ENCODE measurements at places on chromosomes 11 and 22.

DNA sequence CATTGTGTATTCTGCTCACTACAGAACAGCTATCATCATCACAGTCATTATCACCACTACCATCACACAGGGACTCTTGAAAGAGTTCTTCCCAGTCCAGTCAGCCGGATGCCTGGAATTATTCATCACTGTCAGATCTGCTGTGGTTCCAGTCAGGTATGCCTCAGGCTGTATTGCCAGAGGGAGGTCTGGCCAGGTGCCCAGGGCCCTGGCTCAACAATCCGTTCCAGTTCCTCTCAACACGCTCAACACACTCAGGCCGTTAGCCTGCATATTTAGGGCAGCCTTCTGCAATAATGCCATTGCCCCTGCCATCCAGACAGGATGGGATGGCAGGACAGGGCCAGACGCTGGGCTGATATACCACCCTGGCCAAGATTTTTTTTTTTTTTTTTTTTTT lies 28.6 kb upstream of the RASL10A start:
- no peak for DNase-seq

DNA sequence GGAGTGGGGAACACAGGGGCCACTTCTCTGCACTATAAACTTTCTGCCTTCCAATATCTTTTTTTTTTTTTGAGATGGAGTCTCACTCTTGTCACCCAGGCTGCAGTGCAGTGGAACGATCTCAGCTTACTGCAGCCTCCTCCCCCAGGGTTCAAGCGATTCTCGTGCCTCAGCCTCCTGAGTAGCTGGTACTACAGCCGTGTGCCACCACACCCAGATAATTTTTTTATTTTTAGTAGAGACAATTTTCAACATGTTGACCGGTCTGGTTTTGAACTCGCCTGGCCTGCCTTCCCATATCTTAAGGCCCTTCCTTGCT lies 1.7 kb downstream of the SLC3A2 start:
- DNase-seq: no peak

GRCh38 chr11:129090056-129090455 lies 102.1 kb downstream of the ARHGAP32 start:
- no peak for DNase-seq

DNA sequence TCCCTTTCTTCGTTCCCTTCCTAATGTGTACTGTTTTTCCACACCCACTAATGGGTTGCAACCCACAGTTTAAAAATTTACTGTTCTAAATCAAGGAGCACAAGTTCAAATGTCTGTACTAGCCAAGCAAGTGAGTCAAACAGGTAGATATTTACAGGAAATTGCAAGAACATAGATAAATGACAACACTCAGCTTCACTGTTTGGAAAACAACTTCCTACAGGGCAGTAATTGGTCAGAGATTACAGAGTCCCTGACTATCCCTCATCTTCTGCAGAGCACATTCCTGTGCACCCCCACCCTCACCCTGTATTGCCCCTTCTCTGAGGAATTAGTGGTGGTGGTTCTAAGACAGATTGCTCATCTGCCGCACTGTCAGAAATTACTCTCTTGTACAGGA lies 1.9 kb downstream of the SERPING1 start:
- no peak for DNase-seq

- DNase-seq: no peak
These were observed 1.9 kb upstream of the CARD16 start for GRCh38 chr11:105046898-105047579.

DNA sequence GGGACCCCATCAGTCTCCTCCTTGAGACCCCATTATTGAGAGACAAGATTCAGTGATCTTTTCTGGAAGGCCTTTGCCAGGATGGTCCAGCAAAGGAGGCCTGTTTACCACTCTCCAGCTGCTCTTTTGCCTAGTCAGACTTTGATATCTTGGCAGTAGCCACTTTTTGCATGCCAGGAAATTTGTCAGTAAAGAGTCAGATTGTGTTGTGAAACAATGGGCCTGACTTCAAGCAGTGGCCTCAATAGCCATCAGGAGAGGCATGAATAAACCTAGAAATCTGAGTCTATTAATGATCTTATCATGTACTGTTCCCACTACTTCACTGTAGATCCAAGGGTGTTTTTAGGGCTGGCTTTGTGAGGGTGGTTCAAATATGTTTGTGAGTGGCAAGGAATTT lies 479.4 kb downstream of the JRKL start:
- DNase-seq: no peak

DNA sequence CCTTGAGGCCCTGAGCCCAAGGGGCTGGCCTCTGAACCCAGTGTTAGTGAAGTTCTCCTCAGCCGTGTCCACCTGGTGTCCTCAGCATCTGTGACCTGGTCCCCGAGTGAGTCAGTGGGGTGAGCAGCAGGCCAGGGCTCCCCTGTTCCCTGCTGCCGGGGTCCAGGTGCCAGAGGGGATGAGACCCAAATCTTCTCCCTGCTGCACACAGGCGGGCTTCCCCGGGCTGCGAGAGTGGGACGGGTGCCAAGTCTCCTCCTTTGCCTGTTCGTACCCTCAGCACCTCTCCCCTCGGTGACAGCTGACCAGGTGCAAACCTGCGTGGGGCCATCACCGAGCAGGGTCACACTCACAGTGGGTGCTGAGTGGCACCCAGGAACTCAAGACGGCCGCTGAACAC lies 514.5 kb downstream of the TBC1D22A start:
- no peak for DNase-seq

GRCh38 chr11:40062616-40063015 lies 1396.8 kb downstream of the LRRC4C start:
- DNase-seq: no peak

- DNase-seq: no peak
These were observed 58.9 kb downstream of the LINC01488 start for GRCh38 chr11:69540118-69541000.

DNA sequence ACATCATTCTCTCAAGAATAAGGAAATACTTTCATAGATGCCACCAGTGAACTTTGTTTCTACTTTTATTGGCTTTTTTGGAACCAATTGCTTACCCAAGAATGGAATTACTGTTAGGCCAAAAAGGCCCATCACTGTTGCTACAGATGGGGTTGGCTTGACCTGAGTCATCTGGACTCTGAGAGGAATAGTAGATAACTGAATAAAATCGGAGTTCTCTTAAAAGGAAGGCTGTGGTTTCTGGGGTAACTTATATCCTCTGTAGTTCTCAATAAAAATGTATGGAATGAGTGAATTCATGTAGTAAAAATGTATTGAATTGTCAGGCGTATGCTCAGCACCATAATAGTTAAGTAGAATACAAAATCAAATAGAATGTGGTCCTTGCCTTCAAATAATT lies 56.6 kb downstream of the ARHGEF12 start:
- no peak for DNase-seq

DNA sequence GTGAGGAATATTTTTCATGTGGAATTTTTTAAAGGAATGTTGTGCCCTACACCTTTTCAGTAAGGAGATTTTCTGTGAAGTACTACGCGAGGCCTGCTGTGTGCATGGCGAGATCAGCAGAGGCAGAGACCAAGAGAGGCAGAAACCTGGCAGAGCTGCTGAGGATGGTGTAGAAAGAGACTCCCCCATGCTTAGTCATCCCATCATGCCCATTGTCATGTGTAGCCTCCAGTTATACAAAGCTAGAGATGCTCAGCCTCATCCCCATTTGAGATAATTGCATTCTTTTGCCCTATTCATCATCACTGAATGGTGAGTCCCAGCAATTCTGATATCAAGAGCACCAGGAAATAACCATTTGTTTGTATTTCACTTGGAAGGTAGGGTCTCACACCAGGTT lies 3.0 kb upstream of the MS4A7 start:
- DNase-seq: no peak

- peak; percentile 20 for DNase-seq
These were observed 22.0 kb downstream of the TBRG1 start for GRCh38 chr11:124644426-124645280.

DNA sequence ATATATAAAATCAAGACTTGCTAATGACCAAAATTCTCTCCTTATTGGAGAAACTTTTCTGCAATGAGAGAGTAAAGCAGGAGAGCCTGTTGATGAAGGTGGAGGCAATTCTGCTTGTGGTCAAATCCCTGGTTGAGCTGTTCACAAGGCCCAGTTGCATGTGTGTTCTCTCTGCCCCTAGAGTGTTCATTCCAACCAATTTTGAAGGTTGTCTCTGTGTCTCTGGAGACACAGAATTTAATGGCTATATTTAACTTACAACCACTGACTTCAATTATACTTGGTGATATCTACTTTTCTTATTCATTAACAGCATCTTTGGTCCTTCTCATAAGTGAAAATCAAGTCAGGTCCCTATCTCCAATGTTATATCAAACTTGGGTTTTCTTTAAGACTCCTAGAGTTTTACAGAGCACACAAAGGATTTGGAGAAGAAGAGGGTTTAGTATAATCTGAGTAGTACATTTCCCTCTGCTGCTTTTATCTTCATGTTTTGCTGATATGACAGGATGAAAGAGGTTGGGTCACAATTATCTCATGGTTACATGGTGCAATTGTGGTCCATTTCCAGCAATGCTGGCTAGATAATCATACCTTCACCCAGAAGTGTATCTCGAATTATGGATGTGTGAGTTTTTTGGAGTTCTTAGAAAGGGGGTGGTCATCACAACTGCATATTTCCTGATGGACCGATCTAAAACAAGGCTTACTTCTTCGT lies 4.0 kb downstream of the OOSP4A start:
- no peak for DNase-seq

GRCh38 chr22:30802202-30803166 lies 107.8 kb downstream of the OSBP2 start:
- DNase-seq: peak; percentile 62

DNA sequence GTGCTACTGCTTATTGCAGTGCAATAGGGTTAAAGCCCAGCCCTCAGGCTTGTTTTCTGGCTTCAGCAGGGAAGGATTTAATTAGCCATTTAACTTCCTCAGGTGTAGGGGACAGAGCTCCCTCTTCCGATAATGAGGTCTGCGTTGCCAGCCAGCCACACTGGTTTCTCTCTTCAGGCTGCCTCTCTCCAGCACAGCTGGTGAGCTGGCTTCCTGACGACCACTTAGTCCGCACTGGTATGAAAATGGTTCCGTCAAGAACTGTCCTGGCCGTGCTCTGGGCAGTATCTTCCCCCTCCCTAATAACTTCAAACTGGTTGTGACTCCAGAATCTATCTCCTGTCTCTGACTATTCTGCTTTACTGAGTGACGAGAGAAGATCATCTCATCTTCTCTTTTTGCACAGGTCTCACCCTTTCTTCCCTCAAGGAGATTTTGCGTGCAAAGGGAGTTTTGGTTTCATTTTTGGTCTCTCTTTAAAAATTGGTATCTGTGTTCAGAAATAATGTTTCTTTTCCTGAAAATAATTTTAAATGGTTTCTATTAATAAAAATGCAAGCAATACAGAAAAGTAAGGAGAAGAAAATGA lies 49.2 kb downstream of the CNTN5 start:
- DNase-seq: no peak

DNA sequence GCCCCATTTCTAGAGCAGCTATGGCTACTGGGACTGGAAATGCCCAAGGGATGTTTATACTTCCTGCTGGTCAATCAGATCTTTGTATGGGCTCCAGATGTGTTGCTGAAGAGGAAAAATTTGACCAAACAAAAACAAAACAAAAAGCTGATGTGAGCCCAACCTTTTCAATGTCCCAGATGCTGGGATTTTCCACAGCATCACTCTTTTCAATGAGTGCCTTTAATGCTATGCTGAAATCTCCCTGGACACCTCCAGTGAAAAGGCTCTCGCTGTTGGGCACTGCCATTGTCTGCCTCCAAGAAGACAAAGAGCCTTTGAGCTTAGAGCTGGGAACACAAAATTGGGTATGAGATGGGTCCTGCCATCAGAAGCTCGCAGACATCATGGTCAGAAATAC lies 671.9 kb downstream of the NTM start:
- no peak for DNase-seq

GRCh38 chr11:17890325-17890724 lies 122.5 kb downstream of the SERGEF start:
- no peak for DNase-seq

GRCh38 chr11:95413761-95414160 lies 182.8 kb upstream of the SESN3 start:
- DNase-seq: no peak

DNA sequence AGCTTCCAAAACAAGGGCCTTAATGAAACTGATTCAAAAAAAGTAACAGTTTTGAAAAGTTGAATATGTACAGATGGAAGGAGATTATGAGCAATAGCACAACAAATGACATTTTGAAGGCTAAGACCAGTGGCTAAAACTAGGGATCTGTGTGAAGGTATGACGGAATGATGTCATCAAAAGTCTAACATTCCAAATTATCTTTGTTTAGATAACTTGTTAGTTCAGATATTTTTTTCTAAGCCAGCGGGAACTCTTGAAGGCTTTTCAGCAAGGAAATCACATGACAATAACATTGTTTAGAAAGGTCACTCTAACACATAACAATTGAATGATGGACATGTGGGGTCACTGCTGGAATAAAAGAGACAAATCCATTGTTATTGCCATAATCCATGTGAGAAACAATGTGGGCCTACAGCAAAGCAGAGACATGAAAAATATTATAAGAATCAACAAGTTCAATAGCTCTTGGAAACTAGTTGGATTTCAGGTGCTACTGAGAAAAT lies 260.5 kb downstream of the CASP12 start:
- no peak for DNase-seq

DNA sequence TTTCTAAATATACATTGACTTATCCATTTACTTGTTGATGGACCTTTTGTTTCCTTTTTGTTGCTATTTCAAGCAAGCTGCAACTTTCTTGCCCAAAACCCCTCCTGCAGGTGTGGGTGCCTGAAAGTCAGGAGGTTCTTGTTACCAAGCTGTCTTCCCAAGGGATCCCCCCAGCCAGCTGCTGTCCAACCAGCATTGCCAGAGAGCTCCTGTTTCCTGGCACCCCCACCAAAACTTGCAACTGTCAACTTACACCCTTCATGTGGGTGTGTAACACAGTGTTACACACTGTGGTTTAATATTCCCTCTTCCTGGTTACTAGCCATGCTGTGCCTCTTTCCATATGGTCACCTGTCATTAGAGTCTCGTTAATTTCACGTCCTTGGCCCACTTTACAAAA lies 1.6 kb upstream of the KRTAP5-1 start:
- no peak for DNase-seq

- no peak for DNase-seq
These were observed 871 bp upstream of the TOLLIP start for GRCh38 chr11:1310318-1310687.
